Activated naive CD8-positive, alpha-beta T cell treated with anti-CD3 and anti-CD28 coated beads, Interleukin-2, amount 50 U/mL, for 16 hours (primary cell): ENCODE measurements at places on chromosomes 11 and 22.

- DNase-seq: no peak
Observed at GRCh38 chr11:13487661-13488030, 8.2 kb downstream of the PTH start.

DNA sequence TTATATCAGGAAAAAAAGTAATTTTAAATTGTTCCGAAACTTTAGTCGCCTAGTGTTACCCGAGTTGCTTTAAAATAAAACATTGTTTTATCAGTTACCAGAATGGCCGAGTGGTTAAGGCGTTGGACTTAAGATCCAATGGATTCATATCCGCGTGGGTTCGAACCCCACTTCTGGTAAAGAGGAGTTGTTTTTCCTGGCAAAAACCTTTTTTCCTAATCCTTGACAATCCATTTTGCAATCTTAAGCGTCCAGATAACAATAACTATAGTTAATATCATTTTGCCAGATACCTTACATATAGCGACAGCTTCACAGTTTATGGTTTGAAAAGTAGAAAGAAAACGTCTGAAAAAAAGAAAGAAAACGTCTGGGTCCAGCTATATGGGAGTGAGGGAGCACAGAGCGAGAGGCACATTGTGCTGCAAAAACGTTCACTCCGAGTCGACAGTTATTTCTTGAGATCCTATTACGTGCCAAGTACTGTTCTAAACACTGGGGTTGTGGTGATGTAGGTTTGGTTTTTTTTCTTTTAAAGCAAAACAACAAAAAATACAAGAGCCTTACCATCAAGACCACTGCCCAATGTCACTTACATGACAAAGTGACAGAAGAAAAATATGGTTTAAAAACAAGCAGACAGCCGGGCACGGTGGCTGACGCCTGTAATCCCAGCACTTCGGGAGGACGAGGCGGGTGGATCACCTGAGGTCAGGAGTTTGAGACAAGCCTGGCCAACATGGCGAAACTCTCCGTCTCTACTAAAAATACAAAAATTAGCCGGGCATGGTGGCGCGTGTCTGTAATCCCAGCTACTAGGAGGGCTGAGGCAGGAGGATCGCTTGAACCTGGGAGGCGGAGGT is 40.6 kb downstream of the OR4D9 start:
- DNase-seq: no peak

GRCh38 chr11:121801781-121802180 is 314.2 kb downstream of the BLID start:
- DNase-seq: no peak

DNA sequence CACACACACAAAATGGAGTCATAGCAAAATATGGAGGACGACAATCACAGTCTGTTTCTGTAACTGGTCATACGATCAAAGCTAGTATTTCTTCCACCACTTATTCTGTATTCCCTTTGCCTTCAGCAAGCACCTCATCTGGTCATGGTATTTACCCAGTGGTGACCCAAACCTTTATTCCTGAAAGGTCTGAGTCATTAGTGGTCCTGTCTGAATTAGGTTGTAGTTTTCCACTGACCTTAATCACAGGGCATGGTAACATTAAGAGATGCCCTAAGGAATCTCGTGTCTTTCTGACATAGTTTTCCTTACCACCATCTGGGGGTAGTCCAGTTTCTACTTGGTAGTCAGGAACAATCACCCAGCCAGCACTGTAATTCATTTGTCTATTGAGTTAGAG is 54.8 kb upstream of the CEP295 start:
- no peak for DNase-seq

DNA sequence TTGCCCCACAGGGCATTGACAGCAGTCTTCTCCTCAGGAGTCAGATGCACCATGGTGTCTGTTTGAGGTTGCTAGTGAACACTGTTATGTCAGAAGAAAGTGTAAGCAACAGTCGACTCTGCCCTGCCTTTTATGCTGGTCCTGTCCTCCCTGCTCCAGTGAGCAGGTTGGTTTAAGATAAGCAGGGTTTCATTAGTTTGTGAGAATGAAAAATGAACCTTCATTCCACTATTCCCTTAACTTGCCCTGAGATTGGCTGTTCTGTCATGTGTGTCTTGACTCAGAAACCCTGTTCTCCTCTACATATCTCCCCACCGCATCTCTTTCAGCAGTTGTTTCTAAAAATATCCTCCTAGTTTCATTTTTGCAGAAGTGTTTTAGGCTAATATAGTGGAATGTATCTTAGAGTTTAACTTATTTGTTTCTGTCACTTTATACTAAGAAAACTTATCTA is at the start of gene HBD:
Gene HBD (minus strand): TSS at position 103 of the 454 bp plus-strand sequence. CDS start 50 bp downstream, at position 53.
- DNase-seq: no peak

GRCh38 chr11:92413757-92414513 is 189.3 kb downstream of the FAT3 start:
- DNase-seq: no peak

DNA sequence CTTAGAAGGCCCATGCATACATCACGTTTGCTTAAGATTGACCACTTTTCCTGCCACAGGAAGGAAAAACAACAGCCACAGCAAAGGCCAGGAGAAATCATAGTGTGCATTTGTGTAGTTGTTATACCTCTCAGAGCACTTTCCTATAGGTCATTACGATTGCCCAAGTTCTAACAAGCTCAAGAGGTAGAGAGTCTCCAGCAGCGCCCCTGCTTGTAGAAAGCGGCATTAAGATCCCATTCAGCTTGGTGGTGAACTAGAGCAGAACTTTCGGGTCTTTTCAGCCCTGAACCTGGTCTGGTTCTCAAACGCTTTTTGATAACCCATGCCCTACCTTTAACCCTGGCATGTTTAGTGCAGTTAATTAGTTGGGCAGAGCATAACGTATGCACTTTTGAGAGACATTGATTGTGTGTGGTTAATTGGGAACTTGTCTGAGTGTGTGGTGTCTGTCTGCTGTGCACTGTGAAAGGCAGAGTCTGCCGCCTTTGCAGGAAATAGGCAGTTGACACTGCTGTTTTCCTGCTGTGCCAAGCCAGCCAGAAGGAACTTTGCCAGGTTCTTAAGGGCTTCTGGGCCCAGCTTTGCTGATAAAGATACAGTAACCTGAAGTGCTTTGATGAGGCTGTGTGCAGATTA is 109.9 kb upstream of the CLMP start:
- DNase-seq: no peak

- no peak for DNase-seq
Observed at GRCh38 chr11:75047191-75047590, 49.5 kb downstream of the OR2AT4 start.

DNA sequence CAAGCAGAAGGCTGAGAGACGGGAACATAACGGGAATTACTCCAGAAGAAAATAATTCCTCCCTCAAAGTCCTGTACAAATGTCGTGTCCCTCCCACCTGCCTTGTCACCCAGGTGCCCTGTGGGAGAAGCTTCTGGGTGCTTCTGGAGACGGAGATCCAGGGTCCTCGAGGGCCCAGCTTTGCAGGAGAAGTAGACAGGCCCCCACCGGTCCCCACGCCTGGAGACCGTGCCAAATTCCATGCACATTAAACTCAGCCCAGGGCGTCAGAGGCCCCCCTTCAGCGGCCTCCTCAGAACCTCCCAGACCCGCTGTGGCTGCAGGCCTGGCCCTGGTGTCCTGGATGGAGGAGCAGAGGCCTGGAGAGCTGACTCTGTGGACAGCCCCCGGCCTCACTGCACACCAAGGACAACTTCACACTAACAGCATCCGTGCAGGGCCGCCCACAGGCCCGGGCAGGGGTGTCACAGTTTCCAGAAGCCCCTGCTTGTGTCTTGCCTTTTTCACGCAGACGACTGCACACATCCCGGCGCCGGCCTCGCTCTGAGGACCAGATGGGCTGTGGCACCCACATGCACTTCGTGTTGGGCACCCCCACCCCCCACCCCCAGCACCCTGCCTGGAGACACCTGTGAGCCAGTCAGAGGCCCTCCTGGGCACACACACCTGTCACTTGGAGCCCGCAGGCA is 734.3 kb downstream of the BRD1 start:
- no peak for DNase-seq

- DNase-seq: no peak
Observed at GRCh38 chr11:762421-763072, 14.7 kb downstream of the GATD1 start.

DNA sequence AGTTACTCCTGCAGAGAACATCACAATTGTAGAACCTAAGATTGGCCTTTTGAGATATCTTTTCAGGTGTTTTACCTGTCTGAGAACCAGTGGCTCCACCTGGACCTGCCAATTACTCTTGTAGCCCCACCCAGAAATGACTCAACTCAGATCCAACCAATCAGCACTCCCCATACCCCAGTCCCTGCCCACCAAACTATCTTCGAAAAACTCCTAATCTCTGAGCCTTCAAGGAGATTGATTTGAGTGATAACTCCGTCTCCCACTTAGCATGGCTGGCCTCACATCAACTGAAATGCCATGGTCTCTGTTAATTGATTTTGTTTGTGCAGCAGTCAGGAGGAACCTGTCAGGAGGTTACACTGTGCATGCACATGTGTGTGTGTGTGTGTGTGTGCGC is 103.6 kb downstream of the MTNR1B start:
- DNase-seq: no peak

DNA sequence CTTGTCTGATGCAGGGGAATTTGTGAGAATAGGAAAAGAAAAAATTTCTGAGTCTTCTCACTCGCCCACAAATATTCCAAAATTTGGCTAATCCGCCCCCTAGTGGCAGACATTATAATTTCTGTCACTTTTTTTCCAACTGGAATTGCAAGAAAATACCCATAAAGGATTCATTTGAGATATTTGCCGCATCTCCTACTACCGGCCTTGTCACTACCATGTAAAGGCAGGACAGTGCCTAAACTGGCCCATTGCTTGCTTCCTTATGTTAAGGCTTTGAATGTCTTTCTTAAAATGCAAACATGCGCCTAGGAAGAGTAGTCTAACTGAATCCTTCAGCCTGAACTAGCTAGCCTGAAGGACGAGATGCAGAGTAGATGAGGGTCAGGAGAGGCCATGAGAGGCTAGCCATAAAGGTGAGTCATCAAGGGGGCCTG is 9.3 kb upstream of the CEP295 start:
- peak; percentile 5 for DNase-seq

DNA sequence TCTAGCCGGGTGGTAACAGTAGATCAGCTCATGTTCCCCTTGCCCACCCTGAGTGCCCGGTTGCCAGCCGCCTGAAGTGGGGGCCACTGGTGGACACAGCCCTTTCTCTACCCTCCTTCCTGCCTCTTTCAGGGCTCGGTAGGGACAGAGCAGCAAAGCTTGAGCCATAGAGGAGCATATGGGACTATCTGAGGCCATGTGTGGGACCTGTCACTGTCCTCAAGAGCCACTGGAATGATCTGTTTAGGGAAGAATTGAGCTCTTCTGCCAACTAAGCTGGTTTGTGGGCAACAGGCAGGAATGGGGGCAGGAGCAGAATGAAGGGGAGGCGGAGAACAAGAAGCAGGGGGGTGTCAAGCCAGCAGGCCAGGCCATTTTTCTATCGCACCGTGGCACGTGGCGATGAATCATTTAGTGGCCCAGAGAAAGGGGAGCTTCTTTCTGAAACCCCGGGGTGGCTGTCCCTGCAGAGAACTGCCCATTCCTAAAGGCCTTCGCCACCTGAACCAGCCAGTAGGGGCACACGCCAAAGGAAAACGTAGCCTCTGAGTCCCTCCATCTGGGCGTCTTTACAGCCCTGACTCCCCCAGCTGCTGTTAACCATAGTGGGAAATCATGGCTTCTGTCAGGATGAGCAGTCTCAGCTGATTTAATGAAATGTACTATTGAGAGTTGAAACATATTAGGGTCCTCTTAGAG is 8.8 kb downstream of the ASPHD2 start:
- no peak for DNase-seq

GRCh38 chr11:112185883-112186282 is 10.6 kb downstream of the BCO2 start:
- no peak for DNase-seq

DNA sequence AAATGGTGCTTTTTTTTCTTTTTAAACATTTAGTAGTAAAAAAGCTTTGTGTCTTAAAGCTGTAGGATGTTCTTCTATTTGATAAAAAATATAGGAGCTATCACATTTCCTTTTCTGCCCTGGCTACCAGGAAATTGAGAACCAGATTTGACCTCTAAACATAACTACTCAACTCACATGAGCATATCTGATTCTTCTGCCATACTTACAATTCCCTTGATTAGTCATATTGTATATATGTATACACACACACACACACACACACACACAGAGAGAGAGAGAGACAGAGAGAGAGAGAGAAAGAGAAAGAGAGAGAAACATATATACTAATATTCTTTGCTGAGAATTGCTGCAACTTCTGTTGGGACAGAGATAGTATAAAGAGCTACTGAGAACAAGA is 23.0 kb upstream of the GDPD4 start:
- DNase-seq: no peak

GRCh38 chr11:14029971-14030920 is 67.7 kb downstream of the SPON1 start:
- DNase-seq: no peak

- DNase-seq: no peak
Observed at GRCh38 chr22:46058091-46058420, 81.1 kb upstream of the WNT7B start.

DNA sequence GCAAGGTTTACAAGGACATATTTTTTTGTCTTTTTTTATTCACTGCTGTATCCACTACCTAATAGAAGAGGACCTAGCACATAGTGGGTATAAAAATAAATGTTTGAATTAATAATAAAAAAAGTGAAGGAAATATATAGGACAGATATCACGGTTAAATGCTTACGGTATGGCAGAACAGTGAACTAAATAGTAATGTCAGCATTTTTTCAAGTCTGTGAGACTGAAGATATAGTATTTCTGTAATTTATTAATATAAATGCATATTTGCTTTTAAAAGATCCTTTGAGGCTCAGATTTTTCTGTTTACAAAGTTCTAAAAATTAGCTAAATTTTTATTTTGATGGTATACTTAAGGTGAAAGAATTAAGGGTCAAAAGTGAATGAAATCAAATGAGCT is 68.6 kb upstream of the CNTN5 start:
- no peak for DNase-seq

GRCh38 chr11:34191578-34191977 is 86.1 kb downstream of the NAT10 start:
- DNase-seq: no peak

DNA sequence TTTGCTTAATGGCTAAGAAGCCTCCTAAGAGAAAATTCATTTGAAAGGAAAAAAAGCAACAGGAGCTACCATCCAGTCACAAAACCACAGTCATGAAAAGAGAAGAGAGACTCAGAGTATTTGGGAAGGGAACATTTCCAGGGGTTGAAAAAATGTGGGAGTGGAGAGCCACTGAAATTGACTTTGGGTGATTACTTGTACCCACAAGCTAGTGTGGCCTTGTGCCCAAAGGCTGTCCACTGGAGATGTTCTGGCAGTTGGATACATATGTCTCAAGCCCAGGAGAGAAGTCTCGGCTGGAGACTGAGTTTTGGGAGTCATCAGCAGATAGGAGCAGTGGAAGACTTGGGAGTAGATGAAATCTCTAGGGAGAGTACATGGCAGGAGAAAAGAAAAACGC is 3.2 kb upstream of the APOA5 start:
- no peak for DNase-seq

DNA sequence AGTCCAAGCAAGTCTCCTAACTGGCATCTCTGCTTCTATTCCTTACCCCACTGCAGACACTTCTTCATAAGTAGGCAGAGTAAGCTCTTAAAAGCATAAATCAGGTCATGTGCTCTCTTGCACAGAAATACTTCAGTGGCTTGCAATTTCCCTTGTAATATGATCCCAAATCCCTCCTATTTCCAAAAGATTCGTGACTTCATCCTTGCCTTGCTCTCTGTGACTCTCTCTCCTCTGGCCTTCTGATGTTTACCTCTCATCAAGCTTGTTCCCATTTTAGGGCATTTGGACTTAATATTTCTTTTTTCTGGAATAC is 37.4 kb upstream of the NCR3LG1 start:
- no peak for DNase-seq

GRCh38 chr11:73271936-73272679 is at the start of gene P2RY6:
Gene P2RY6 (plus strand): TSS chr11:73272338. CDS start chr11:73296519, 24,181 bp downstream.
- DNase-seq: no peak
